Stimulated activated CD4-positive, alpha-beta T cell treated with anti-CD3 and anti-CD28 coated beads, Interleukin-4, amount 100 ng/mL, for 48 hours (primary cell): ENCODE measurements at places on chromosomes 2 and 18.

DNA sequence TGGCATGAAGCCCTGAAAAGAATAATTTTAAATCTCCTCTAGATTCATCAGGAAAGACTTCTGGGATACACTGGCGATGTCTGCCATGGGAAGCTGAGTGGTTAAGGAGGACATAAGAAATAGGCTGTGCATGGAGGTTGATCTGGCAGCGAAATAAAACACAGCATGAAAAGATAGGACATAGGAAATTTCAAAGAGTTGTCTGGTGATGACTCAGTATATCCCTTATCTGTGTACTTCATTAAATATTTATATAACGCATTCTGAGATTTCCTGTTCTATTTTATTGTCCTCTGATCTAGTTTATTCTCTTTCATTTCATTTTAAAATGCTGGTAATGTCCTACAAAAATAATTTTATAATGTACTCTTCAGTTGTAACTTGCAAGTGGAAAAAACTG lies 1337.3 kb upstream of the DDX18 start:
- no peak for DNase-seq

GRCh38 chr18:45671321-45671720 lies 52.7 kb upstream of the SLC14A1 start:
- no peak for DNase-seq

DNA sequence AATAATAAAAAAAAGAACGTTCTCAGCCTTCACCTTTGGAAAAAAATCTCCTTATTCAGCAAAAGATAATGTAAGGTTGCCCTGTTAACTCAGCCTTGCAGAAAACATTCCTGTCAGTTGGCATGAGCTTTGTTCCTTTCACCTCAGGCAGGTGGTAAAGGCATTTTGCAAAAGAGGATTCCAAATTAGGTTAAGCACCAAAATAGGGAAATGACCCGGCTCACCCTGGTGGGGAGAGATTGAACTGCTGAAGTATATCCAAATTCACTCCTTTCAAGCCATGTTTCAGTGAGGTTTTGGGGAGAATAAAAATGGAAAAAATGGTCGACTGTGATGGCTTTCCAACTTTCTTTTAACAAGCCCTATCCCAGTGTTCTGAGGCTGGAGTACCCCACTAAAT lies 1988.8 kb upstream of the PIK3C3 start:
- no peak for DNase-seq

- DNase-seq, result no peak
These were observed 93.9 kb downstream of the ZNF804A start for GRCh38 chr2:184692141-184692734.

DNA sequence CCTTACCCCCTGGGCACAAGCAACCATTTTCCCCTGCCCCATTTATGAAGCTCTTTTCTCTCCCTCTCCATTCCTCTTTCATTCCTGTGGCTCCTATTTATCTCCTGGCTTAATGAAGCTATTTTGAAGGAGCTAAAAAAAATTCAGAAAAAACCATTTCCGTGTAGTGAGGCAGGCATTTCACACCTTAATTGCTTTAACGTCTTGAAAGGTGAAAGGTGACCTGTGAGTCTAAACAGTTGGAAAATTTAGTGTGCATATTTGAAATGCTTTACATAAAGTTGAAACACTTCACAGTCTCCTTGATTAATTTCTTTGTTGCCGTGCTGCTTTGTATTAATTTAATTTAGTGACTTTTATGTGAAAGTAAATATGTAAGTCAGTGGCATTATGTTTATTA lies 83.6 kb downstream of the LTBP1 start:
- no peak for DNase-seq

DNA sequence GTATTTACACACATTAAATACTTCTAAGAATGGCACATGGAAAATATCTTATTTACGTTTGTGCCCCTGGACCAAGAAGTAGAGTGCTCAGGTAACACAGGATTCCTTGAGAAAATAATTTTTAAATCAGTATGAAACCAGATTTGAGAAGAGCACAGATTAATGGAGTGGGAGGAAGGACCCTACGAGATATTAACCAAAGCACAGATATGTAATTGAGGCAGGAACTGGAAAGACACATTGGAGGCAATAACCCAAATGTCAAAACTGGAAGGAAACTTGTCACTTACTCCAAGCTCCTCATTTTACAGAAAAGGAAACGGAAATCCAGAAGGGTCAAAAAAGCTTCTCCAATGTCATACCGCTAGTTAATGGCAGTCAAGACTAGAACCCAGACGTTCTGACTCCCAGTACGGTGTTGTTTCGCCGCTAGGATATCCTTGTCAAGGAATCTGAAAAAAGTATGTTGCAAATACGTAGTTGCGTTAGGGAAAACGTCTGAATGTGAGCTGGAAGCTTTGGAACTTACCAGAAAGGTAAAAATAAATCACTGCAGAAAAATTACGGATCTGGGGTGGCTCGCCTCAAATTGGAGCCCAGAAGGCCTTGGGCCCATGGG lies 634 bp downstream of the MTIF2 start:
- DNase-seq, result no peak

DNA sequence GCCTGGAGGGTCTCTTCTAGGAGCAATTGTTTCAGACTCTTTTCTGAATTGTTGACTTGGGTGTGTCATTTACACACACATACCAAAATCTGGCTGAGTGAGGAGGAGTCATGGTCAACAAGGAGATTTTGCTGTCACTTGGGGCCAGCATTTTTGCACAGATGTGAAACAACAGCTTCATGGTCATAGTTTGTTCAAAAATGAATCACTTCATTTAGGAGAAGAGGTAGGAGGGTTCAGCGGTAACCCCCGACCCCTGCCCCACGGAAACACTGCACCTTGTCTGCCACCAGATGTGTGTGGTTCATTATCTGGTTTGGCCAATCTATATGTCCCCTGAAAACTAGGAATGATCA lies 42.2 kb downstream of the LBH start:
- no peak for DNase-seq

DNA sequence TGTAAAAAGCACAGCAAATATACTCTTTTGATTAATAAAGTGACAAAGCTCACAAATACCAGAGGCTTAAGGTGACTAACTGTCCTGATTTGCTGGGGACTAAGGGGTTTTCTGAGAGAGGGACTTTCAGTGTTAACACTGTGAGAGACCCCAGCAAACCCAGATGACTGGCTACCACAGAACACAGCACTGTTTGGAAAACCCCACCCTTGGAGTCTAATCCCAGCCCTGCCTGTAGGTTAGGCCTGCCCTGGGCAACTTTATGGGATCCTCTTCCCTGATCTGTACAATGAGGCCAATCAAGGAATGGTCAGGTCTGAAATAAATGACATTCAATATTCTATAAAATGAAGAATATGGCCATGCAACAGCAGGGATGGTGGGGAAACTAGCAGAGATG lies 30.5 kb upstream of the CTAGE1 start:
- no peak for DNase-seq

- DNase-seq, result peak; percentile 61
These were observed 1.0 kb downstream of the PPP3R1 start for GRCh38 chr2:68251187-68251854.

DNA sequence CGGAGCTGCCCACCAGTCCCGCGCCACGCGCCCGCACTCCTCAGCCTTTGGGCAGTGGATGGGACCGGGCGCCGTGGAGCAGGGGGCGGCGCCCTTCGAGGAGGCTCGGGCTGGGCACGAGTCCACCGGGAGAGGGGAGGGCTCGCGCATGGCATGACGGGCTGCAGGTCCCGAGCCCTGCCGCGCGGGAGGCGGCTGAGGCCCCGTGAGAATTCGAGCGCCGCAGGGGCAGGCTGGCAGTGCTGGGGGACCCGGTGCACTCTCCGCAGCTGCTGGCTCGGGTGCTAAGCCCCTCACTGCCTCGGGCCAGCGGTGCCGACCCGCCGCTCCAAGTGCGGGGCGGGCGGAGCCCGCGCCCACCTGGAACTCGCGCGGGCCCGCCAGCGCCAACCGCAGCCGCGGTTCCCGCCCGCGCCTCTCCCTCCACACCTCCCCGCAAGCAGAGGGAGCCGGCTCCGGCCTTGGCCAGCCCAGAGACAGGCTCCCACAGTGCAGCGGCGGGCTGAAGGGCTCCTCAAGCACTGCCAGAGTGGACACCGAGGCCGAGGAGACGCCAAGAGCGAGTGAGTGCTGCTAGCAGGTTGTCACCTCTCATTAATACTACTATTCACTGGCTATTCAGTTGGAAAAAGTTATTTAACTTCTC lies 3.6 kb upstream of the TTC21B start:
- no peak for DNase-seq

GRCh38 chr2:120236791-120237190 lies 13.6 kb upstream of the TMEM185B start:
- DNase-seq, result no peak

DNA sequence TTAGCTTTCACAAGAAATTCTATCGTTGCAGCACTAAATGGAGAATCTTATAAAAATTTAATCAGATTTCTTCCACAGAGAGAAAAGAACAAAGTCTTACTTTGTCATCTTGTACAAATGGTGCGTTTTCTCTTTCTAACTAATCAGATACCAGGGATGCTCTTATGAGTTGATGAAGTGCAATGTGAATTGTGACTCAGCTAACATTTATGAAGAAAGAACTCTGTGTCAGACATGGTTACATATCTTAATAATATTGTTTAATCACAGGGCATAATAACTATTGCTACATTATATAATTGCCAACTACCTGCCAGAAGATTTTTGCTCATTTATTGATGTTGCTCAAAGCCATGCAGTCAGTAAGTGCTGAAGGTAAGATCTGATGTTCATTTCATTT lies 465.0 kb downstream of the CCDC85A start:
- DNase-seq, result no peak

DNA sequence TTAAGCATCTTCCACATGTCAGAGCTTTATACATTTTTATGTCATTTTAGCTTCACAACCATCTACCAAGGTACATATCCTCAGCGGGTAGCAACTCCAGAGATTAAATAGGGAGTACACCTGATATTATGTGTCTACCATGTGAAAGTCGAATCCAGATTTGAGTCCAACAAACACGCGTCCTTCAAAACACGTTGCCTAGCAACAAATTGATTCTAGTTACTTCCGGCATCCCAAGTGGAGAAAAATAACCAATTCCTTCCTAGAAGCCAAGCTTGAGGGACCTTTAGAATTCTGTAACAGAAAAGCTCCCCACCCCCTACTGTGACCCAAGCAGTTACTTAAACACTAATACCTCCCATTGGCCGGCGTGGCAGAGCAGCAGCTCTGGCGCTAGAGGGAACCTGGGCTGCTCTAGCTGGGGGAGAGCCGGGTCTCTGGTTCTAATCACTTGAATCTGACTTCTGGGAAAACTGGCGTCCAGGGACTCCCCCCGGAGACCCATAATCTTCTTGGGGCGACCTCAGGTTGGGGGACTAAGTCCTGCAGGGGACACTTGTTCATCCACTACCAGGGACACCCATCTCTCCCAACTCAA lies at the start of gene ERICH2:
TSS of gene ERICH2 (plus strand) at position 371 of the 598 bp plus-strand sequence. CDS start 304 bp downstream, outside the sequence.
- peak; percentile 29 for DNase-seq

- no peak for DNase-seq
These were observed 2.8 kb downstream of the SLC30A6 start for GRCh38 chr2:32168513-32168912.

GRCh38 chr2:63578767-63579166 lies 9.5 kb downstream of the WDPCP start:
- DNase-seq, result no peak

DNA sequence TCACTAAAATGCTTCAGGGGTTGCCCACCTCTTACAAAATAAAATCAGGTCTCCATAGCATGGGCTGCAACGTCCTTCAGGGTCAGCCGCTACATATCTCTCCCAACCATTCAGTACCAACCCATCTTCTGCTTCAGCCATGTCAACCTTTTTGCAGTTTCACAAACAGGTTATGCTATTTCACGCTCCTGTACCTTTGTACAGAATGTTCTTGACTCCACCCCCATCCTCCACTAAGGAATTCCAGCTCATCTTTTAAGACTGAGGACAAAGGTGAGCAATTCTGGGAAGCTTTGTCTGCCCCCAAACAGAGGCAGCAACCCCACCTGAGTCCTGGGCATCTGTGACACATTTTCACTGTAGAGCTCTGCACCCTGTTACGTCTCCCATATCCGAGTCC lies 8.8 kb upstream of the EVA1A start:
- no peak for DNase-seq

- DNase-seq, result no peak
These were observed 123.5 kb downstream of the ATAD2B start for GRCh38 chr2:23803264-23803964.

- DNase-seq, result no peak
These were observed 57.0 kb downstream of the KIF1A start for GRCh38 chr2:240762971-240763370.

GRCh38 chr2:116820986-116821385 lies 993.5 kb upstream of the DDX18 start:
- no peak for DNase-seq

- DNase-seq, result no peak
These were observed 17.7 kb downstream of the RND3 start for GRCh38 chr2:150469706-150470274.

- peak; percentile 76 for DNase-seq
These were observed 187.5 kb downstream of the TWIST2 start for GRCh38 chr2:239035361-239035814.

- no peak for DNase-seq
These were observed 11.8 kb downstream of the RDH14 start for GRCh38 chr2:18548621-18549020.

DNA sequence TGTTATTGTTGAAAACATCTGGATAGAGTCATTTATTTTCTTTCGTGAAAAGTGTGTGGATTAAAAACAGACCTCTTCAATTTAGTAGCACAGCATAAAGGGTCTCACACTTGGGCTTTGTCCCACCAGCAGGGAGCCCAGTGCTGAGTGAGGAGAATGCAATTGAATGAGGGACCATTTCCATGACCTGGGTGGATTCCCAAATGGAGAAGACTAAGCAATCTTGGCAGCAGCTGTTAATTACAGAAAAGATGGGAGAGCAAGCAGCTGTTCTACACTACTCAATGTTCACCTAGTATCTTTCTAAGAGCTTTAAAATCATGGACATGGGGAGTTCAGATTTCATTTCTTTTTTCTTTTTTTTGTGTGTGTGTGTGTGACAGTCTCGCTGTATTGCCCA lies 121.8 kb upstream of the FN1 start:
- DNase-seq, result no peak

GRCh38 chr18:30908381-30908780 lies 134.2 kb downstream of the DSC3 start:
- no peak for DNase-seq

DNA sequence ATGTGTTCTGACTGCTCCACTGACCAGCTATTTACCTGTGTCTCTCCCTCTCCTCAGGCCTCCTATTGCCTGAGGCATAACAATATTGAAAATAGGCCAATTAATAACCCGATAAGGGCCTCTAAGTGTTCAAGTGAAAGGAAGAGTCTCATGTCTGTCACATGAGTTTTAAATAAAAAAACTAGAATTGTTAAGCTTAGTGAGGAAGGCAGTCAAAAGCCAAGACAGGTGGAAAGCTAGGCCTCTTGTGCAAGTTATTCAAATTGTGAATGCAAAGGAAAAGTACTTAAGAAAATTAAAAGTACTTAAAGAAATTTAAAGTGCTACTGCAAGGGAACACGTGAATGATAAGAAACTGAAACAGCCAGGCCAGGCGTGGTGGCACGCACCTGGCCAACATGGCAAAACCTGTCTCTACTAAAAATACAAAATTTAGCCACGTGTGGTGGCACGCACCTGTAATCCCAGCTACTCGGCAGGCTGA lies 44.9 kb upstream of the TAF4B start:
- no peak for DNase-seq

GRCh38 chr2:42124011-42124785 lies 45.0 kb upstream of the EML4 start:
- DNase-seq, result no peak

GRCh38 chr2:28855193-28855592 lies 14.9 kb downstream of the TRMT61B start:
- DNase-seq, result no peak

- peak; percentile 54 for DNase-seq
These were observed 27.2 kb downstream of the CDKL4 start for GRCh38 chr2:39216346-39217191.
